ENCODE measurements at places on chromosomes 4 and X.
A peak's percentile ranks its signal among the peaks of the same experiment; 100 is the strongest.

- DNase-seq: no peak
Observed at GRCh38 chrX:10177601-10178000, 20.8 kb downstream of the CLCN4 start.

DNA sequence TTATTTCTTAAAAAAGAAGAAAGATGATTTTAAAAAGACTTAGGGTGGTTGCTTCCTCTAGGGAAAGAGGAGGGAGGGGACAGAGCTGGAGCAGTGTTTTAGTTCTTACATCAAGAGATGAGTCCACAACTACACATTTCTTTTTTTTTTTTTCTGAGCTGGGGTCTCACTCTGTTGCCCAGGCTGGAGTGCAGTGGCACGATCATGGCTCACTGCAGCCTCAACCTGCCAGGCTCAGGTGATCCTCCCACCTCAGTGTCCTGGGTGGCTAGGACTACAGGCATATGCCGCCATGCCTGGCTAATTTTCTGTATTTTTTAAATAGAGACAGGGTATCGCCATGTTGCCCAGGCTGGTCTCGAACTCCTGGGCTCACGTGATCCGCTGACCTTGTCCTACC is 17.2 kb downstream of the SH3KBP1 start:
- no peak for DNase-seq

DNA sequence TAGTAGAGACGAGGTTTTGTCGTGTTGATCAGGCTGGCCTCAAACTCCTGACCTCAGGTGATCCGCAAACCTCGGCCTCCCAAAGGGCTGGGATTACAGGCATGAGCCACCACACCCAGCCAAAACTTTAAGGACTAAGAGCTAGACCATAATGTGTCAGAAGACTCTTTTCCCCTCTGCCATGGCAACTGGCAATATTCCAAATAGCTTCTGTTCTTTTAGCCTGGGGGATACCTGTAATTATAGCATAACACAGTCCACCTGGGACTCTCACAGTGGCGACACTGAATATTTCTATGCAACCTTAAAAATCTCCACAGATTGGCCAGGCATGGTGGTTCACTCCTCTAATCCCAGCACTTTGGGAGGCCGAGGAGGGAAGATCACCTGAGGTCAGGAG is 45.5 kb upstream of the RBM47 start:
- DNase-seq: no peak

GRCh38 chr4:166091146-166091545 is 218.1 kb downstream of the TLL1 start:
- DNase-seq: no peak

- DNase-seq: no peak
Observed at GRCh38 chr4:153528705-153529485, 62.7 kb downstream of the TMEM131L start.

GRCh38 chr4:184792950-184793555 is 32.7 kb downstream of the ACSL1 start:
- DNase-seq: no peak

DNA sequence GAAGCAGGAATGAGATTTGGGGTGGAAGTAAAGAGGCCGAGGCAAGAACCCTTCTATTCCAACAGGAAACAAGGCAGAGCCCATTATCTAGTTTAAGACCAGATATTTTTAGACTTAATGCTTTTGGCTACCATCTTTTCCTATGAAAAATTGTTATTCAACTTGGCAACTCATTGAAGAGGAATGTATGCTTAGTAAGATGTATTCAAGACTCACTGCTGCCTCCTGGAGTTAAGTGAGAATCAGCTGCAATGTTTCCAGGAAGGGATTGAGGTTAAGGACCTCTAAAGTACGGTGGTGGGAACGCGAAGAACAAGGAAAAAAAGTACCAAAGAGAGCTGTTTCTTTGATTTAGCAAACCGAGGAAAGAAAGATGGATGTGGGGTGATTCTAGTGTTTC is 89.1 kb downstream of the RAPGEF2 start:
- peak; percentile 25 for DNase-seq

DNA sequence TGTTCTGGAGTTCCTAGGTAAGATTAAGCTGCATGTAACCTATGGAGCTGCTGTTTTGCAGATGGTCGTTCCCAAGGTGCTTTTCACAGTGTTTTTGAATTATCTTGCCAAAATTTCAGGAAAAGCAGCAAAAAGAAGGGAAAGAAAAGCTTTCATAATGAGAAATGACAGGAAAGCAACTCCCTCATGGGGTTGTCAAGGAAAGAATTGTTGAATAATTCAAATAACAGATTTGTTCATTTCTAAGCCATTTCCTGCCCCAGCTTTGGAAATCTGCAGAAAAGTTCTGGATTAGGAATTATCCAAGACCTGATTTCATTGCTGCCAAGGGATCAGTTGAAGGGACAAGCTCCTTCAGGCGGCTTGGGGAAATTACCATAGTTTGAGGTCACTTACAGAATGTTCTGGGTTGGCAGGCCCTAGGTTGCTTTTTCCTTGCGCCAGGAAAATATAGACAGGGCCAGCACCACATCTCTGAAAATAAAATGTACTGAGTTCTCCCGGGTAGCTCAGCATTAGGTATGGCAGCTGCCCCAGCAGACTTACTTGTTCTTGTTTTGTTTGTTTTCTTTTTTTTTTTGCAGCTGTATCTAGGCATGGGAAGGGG is 354.7 kb downstream of the STIM2 start:
- no peak for DNase-seq

DNA sequence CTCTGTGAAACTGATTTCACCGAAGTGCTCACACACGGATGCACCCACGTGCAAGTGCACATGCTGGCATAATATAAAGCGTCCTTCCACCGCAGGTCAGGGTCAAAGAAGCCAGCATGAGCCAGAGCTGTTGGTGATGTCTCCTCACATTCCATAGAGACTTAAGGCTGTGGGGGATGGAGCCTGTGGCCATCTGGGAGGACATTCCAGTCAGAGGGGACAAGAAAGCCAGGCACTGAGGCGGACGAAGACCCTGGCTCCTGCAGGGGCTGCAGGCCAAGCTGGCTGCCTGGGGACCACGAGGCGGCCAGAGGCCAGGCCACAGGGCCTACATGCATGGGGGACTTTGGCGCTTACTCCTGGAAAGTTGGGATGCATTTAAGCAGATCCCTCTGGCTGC is 7.7 kb downstream of the RNF212 start:
- DNase-seq: no peak

DNA sequence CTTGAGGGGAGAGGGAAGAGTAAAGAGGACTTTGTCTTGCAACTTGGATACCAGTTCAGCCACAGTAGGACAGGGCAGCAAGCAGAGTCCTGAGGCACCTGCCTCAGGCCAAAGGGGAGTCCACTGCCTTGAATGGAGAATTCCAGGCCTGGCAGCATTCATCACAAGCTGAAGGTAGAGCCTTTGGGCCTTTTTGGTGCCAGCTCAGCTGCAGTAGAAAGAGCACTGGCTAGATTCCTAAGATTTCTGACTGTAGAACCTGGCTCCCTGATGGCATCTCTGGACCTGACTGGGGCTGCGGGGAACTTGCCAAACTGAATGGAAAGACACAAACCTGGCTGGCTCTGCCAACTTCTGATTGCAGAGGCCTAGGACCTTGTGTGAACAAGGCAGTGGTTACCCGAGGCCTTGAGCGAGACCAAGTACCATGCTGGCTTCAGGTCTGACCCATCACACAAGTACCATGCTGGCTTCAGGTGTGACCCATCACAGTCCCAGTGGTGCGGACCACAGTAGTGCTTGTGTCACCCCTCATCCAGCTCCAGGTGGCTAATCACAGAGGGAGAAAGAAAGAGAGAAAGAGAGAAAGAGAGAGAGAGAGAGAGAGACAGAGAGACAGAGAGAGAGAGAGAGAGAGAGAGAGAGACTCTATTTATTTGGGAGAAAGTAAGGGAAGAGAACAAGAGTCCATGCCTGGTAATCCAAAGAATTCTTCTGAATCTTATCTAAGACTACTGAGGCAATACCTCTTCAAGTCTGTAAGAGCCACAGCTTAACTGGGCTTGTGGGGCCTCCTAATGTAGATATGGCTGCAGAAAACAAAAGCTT is 137.6 kb upstream of the SPIN4 start:
- DNase-seq: no peak

DNA sequence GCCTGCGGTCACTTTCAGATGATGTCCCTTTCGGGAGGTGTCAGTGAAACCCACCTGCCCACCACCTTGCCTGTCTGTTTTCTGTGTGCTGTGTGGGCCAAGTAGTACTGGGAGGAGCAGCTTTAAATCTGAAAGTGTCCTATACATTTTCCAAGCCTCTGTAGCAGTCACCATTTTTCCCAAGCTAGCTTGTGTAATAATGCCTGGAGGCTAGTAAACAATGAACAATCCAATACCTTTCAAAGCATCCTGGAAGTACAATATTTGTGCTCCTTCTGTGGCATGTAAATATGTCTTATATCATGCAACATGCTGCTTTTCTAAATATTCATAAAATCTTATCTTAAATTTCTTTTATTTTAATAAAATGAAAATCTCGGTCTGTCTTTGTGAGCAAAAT is 111.6 kb upstream of the C1GALT1C1 start:
- no peak for DNase-seq

DNA sequence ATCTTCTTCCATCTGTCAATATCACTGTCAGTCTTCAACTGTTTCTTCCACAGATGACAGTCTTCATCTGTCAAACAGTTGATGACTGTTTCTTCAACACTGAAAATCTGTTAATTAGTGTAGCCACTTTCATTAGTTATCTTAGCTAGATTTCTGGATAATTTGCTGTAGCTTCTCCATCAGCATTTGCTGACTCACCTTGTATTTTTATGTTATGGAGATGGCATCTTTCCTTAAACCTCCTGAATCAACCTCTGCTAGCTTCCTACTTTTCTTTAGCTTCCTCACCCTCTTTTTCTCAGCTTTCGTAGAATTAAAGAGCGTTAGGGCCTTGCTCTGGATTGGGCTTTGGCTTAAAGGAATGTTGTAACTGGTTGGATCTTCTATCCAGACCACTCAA is 25.1 kb downstream of the USP53 start:
- DNase-seq: no peak

- no peak for DNase-seq
Observed at GRCh38 chr4:24910499-24910898, 2.3 kb downstream of the CCDC149 start.

DNA sequence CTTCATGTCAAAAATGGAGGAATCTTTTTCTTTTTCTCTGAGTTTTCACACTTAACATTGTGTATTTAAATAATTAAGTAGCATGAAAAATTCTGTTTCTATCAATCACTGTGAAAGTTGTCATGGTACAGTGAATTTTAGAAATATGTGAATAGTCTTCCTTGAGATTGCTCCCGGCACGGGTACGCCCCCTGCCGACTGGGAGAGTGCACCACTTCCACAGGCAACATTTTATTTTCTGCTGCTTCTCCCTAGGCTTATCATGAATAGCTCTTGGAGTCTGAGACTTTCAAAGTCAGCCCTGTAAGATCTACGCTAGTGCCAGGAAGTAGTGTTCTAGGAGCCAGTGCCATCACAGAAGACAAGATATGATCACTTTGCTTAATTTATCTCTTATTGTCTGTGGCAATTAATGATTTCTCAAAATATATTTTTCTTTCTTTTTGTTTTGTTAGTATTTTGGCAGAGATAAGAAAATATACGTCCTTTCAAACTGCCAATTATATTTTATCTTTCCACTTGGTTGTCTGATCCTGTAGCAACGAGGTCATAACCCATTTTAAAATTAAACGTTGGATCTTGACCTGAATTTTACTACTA is 763.8 kb upstream of the AADAT start:
- DNase-seq: peak; percentile 8

DNA sequence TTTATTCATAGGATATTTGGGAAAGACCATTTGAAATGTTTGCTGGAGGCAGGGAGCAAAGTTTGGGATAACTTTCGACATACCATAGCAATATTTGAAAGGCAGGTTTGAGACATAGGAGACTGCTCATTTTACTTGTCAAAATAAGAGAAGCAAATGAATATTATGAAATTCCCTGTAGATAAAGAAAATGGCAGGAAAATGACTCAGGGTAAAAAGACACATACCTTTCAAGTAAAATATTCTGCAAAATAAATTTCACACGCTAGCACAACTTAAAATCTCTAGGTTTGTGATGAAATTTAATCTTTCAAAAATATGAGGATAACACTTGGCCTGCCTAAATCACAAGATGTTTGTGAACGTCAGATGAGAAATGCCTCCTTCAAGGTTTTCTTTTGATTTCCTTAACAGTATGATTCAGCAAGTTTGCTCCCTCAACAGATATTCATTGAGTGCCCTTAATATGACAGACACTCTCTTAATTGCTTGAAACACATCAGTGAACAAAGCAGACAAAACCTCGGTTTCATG is 6.6 kb downstream of the TMEM156 start:
- no peak for DNase-seq

Data from HuH-7 (cell line).